Amygdala (tissue), 56 donors: ENCODE measurements at places on chromosomes 6 and 20.

- no peak for DNase-seq
These were observed 27.1 kb downstream of the ULBP1 start for GRCh38 chr6:149990661-149991471.

DNA sequence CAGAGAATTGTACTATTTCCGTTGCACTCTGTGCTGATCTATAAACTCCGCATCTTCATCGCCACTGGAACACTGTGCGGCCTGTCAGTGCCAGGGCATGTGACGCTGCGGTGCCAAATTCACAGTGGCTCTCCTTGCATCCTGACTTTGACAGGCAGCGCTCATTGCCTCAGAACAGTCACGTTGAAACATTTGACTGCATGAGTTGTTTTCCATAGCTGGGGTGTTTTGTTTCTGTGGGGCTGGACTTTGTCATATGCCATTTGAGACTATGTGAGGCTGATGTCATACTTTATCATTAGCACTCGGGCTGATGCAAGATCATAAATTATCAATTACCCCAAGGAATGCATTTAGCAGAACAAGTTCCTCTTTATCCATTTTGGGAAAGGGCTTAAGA lies 32.7 kb downstream of the CFAP61 start:
- no peak for DNase-seq

- no peak for DNase-seq
These were observed 130.0 kb downstream of the FOXC1 start for GRCh38 chr6:1739680-1740079.

DNA sequence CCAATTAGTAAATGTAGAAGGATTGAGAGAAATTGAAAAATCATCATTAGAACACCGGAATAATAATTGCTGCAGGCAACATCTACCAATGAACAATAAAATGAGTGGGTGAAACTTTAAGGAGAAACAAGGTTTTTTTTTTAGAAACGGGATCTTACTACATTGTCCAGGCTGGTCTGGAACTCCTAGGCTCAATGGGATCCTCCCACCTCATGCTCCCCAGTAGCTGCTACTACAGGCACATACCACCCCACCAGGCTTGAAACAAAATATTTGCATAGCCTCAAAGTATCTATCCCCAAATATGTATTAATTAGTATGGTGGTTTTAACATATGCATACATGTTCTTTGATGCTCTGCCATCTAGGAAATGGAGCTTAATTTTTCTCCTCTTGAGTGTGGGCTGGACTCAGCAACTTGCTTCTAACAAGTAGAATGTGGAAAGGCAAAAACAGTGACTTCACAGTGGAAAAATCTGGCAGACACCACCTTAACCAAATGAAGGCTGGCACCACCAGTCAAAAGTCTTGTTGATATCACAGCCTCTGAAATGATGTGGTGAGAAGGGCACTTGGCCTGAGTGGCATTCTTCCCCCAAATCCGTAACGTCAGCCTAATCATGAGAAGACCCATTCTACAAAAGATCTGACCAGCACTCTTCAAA lies 12.1 kb downstream of the NRSN2 start:
- no peak for DNase-seq

DNA sequence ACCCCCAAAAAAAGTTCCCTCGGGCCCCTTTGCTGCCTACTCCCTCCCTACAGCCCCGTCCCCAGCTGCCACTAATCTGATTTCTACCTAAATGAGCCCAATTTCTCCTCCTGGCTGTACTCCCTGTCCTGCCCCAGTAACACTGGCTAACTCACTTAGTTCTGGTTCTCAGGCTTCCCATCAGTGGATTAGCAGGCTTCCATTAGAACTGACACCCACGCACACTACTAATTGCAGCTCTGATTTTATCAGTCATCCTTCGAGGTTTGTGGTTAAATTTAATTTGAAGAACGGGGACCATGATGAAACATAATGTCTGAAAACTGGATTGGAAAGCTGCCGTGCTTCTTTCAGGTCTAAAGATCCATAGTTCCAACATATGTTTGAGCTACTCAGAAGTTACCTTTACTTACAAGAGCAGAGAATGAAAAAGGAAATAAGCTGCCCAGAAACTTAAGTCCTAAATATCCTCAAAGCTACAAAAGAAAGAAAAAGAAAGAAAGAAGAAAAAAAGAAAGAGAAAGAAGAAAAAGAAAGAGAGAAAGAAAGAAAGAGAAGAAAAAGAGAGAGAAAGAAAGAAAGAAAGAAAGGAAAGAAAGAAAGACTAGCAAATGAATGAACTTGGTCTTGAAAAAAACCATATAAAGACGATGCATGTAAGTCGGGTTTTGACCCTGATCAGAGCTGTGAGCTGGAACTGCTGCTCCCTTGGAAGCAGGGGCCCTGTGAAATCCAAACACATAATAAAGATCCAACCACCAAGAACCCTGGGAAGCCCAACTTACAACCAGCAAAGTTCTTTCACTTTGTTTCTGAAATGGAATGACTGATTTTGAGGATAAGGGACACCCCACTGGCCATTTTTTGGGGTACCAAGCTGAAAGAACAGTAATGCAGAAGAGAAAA lies 51.7 kb downstream of the CNKSR3 start:
- DNase-seq = no peak

DNA sequence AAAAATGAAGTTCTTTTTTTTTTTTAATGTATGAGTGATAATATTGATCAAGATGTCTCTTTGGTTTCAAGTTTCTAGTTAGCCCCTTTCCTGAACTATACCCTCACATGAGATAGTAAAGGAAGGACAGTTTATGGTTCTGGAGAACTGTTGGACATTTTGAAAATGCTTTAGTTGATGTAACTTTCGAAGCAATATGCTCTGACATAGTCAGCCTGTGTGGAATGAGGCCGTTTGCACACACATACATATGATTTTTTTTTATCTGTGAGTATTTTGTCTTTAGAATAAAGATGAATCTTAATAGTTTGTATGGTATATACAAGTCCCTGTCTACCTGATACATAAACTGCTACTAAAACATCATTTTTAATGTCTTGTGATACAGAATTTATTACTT lies 177.0 kb downstream of the ARID1B start:
- DNase-seq = no peak
